ENCODE measurements at places on chromosomes 6 and 20.

GRCh38 chr6:148398244-148398643 is 55.6 kb downstream of the SASH1 start:
- DNase-seq, result no peak

DNA sequence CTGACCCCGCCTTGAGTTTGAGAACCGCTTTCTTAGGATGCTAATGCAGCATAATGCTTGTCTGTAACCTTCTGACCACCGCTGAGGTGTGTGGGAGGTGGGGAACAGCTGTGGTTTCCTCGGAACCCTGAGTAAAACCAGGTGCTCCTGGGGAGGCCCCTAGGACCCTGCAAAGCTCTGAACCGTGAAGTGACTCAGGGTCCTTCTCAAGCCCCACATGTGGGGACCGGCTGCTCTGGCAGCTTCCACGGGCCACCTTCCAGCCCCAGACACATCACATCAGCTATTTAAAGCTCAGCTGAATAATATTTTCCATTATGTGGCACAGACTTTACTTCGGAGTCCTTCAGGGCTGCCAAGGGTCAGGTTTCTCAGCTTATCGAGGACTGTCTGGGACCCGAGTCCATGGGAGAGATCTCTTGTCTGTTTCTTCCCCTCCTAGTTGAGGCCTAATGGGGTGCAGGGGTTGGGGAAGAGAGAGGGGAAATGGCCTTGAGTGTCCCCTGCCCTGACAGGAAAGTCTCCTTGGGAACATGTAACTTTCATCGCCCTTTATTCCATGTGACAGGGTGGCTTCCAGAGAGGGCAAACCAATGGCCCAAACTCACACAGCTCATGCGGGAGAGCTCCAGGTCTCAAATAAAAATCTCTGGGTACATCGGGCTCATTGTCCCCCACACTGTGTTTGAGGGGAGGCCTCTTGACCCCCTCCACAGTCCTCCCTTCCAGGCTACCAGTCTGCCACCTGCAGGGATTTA is 186.1 kb upstream of the SLC24A3 start:
- DNase-seq, result no peak

DNA sequence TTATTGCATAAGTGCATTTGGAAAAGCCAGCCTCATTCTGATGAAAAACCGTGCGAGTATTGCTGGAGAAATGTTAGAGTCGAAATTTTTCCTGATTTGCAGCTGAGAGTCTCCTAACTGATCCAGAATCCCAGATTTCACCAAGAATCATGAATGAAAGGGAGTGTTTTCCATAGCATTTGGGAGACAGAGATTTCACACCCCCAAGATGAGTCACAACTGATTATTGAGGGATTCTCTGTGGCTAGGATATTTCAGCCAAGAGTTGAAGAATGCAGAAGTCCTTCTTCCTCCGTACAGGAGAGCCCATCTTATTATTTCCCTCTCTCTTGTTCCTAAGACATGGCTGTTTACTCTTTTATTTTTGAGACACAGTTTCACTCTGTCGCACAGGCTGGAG is 82.2 kb upstream of the SALL4 start:
- DNase-seq, result peak; percentile 56

- no peak for DNase-seq
Measured at GRCh38 chr6:42250274-42250931, 32.7 kb upstream of the MRPS10 start.

- no peak for DNase-seq
Measured at GRCh38 chr6:18491308-18492045, 104.3 kb downstream of the RNF144B start.
